NCI-H1436 (cell line): ENCODE measurements at places on chromosomes 16 and 17.

GRCh38 chr16:89600956-89601355 lies 12.5 kb upstream of the DPEP1 start:
- DNase-seq: no peak

- peak; percentile 93 for DNase-seq
Observed at GRCh38 chr16:84520725-84521496, 16.5 kb upstream of the MEAK7 start.

GRCh38 chr17:72474719-72475477 lies 354.1 kb downstream of the SOX9 start:
- DNase-seq: no peak

DNA sequence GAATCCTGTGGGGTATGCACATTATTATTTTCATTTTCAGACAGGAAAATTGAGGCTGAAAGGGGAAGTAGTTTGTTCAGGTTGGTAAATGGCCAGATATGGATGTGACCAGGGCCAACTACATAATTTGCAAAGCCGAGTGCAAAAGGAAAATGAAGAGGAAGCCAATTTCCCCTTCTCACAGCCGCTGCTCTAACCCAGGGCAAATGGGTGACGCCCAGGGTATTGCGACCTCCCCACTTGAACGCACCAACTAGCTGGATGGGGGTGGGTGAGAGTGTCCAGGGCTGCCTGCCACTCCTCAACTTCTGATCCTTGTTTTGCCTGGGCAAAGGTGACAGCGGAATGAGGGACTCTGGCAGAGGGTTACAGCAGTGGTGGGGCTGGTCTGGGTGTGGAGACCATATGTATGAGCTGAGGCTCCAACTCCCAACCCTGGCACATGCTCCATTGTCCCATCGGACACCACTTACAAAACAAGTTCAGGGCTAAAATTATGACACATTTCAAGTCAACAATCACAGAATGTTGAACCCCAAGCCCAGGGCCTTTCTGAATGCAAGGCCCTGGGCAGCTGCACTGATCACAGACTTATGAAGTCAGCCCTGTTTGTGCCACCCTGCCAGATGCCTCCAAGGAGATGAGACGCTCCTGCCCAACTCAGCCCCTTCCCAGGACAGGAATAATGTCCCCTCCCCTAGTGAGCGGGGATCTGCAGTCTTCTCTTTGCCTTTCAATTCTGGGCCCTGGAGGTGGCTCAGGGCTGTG lies 1.7 kb downstream of the ANKRD40CL start:
- DNase-seq: no peak

DNA sequence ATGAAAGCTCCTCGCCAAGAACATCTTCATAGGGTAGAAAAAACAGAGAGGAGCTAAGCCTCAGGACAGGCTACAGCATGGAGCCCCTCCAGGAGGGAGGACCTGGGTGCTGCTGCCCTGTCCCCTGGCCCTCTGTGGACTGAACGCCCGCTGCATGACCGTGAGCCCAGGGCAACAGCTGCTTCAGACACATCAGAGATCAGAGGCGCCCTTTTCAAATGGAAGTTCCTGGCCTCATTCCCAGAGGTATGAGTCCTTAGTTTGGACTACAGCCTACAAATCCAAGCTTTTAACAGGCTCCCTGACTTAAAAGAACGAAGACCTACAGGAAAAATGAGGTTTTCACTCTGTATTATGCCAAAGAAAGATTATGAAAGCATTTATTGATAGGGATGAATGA lies 48.5 kb downstream of the ZNF18 start:
- no peak for DNase-seq

- no peak for DNase-seq
Observed at GRCh38 chr17:48294806-48295361, 135.1 kb downstream of the SKAP1 start.

GRCh38 chr16:2611499-2611862 lies 70.8 kb upstream of the KCTD5 start:
- DNase-seq: no peak

DNA sequence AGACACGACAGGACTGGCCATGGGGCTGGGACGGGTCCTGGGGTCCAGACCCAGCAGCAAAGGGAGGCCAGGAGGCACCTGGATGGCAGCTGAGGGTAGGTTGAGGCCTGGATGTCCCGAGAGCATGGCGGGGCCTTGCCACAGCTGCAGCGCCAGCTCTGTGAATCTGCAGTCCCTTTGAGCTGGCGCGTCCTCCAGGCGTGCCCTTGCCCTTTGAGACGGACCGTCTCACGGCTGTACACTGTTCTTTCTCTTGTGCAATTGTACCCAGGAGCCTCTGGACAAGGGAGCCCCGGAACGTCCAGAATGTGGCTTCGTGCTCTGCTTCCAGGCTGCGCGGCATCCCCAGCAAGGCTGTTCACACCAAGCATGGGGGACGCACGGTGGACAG lies 69.5 kb upstream of the CIBAR2 start:
- DNase-seq: no peak

DNA sequence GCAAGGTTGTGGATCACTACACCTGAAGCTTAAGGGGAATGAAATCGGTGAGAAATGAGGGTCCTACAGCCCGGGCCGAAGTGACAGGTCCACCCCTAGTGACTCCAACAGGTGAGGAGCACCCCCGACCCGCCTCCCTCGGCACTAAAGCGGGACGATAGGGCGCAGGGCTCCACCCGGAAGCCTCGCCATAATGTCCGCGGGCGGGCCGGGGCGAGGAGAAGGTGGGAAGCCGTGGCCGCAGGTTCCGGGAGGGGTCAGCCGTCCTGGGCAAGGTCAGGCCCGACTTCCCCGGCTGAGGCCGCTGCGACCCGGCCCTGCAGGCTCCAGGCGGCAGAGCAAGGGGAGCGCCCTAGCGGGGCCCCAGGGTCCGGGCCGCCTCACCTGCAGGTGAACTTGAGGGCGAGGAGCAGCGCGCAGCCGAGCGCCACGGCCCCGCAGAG lies 543 bp downstream of the TXNDC11 start:
- peak; percentile 7 for DNase-seq

- DNase-seq: no peak
Observed at GRCh38 chr17:63544467-63545301, 5.6 kb upstream of the DCAF7 start.

DNA sequence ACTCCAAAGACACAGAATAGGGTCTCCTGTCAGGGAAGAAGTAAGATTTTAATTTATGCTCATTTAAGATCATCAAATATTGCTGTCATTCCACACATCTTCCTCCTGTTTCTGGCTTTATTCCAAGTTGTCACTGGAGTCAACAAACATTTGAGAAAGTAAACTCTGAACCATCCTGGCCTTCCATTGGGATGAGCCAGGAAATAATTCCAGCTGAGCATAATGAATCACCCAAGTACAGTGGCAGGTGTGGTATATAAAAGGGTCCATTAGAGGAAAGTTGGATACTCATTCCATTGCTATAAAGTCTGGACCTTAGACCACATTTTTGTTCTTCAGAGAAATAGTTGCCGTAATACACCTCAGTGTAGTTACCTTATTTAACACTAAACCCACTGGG lies 246.1 kb downstream of the SLC39A11 start:
- no peak for DNase-seq

GRCh38 chr16:68387301-68387700 lies 61.0 kb downstream of the SMPD3 start:
- no peak for DNase-seq

DNA sequence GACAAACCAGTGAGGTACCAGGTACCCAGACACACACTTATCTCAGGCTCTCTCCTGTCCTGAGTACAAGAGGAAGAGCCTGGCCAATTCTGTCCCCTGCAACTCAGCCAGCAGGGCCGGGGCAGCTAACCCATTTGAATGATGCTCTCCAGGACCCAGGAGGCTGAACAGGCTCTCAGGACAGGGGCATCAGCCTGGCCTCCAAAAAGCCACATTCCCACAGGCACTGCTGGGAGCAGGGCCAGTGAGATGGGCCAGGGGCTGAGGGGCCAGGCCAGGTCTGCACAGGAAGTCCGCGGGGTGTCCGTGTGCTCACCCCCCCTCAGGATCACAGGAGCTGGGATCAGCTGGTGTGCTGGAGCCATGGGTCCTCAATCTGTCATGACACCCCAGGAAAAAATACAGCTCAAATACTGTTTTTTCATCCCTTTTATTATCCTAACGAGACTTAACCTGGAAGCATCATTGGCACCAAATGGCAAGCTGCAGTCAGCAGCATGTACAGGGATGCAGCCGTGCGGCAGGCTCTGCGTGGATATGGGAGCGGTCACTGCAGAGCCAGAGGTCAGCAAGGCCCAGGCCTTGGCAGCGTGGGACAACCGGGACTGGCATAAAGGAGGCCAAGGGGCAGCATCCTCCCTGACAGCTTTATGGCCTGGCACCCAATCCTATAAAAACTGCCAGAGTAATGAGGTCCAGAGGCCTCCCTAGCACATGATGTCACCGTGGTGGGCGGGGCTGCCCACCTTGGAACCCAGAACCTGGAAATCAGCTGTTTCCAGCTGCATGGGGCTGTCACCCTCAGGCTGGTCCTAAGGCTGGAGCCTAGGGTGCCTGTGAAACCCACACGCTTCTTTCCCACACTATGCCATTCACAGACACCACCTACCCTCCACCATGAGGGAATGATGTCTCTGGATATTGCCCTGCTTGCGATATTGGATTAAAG lies 276.7 kb downstream of the C16orf95 start:
- DNase-seq: no peak

- DNase-seq: no peak
Observed at GRCh38 chr17:16938031-16938430, 33.9 kb downstream of the TNFRSF13B start.

GRCh38 chr17:80055597-80055996 lies 19.2 kb downstream of the CCDC40 start:
- no peak for DNase-seq

DNA sequence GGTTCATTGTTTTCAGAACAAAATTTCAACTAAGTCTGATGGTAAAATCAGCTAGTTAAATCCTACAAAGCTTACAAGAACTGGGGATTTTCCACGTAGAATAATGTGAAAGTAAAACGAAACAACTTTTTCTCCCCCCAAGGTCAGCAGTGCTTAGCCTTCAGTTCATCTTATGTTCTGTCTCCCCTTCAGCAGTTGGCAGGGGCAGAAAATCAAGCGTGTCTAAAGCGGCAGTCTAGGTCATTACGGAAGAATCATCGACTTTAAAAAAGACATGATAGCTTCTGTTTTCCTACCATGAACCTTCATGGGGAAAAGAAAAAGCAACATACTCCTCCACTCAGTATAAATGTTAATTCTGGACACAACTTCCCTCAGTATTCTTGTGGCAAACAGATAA lies 50.7 kb downstream of the GNA13 start:
- DNase-seq: no peak

DNA sequence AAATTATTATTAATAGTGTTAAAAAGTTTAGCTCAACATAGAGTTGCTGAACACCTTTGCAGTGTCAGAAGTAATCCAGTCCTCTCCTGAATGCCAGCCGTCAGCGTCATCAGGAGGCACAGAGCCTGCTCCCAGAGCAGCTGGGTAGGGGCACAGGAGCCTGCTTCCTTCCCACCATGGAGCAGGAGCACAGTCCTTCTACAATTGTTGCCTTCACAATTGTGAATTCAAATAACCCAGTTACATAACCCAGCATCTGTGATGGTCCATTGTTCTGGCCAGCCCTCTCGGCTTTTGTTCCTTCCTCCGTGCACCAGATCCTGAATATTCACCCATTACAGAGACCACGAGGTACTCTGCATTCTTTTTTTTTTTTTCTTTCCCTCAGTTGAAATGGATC lies 393.9 kb upstream of the MAF start:
- no peak for DNase-seq

- no peak for DNase-seq
Observed at GRCh38 chr17:82342361-82343079, 9.0 kb upstream of the SECTM1 start.

DNA sequence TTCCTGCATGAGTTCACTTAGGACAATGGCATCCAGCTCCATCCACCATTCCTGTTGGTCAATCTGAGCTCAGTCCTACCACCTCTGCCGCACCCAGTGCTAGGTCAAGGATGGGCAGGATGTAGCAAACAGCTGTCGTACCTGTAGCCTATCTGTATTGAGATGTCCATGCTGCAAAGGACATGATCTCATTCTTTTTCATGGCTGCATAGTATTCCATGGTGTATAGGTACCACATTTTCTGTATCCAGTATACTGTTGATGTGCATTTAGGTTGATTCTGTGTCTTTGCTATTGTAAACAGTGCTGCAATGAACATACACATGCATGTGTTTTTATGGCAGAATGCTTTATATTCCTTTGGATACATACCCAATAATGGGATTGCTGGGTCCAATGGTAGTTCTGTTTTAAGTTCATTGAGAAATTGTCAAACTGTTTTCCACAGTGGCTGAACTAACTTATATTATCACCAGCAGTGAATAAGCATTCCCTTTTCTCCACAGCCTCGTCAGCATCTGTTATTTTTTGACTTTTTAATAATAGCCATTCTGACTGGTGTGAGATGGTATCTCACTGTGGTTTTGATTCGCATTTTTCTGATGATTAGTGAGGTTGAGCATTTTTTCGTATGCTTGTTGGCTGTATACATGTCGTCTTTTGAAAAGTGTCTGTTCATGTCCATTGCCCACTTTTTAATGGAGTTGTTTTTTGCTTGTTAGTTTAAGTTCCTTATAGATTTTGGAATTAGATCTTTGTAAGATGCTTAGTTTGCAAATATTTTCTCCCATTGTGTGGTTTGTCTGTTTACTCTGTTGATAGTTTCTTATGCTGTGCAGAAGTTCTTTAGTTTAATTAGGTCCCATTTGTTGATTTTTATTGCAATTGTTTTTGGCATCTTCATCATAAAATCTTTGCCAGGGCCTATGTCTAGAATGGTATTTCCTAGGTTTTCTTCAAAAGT lies 7.2 kb upstream of the MRTFB start:
- DNase-seq: no peak

DNA sequence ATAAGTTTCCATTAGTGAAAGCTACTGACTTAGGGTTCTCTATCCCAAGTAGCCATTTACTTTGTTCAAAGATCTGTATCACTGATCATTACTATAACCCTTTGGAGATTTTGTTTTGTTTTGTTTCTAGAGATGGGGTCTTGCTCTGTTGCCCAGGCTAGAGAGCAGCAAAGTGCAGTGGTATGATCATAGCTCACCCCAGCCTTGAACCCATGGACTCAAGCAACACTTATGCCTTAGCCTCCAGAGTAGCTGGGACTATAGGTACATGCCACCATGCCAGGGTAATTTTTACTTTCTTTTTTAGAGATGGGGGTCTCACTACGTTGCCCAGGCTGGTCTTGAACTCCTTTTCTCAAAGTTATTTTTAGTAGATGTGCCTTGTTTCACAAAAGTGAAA lies 154.7 kb downstream of the KCNJ2 start:
- no peak for DNase-seq

DNA sequence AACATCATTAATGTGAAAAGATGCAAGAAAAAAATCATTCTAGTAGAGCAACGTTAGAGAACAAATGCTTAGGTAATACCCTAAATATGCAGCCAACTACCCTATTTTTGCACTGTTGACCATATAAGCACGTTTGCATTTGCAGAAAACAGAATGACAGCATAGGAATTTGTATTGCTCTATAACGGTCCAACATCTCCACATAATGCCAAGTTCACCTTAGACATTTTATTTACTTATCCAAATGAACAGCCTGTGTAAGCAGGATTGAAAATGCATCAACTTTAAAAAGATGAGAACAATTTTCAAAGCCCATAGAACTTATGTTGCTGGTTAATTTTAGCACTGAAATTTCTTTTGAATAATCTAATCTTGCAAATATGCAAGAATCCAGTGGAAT lies 19.1 kb upstream of the RSL1D1 start:
- no peak for DNase-seq

- no peak for DNase-seq
Observed at GRCh38 chr16:88844419-88845036, 12.2 kb downstream of the GALNS start.

- DNase-seq: no peak
Observed at GRCh38 chr17:69834494-69834893, 240.5 kb upstream of the KCNJ16 start.
